ENCODE measurements at places on chromosomes 5 and 9. TPM values are rescaled to one million over a fixed set of nuclear protein-coding genes. Genes with fewer than 3 reads are reported as not detected.

GRCh38 chr5:165576678-165577275 is 2071.4 kb downstream of the MAT2B start:
- H3K27me3 ChIP-seq = no peaks in the 10 kb centered on the region
- no peaks in the 10 kb centered on the region for H3K36me3 ChIP-seq

- no peaks in the 10 kb centered on the region for H3K36me3 ChIP-seq
- no peak overlapping the region for H3K27ac ChIP-seq
- DNase-seq = no peak
- no peaks in the 10 kb centered on the region for H3K27me3 ChIP-seq
- no peak overlapping the region for H3K4me3 ChIP-seq
These were observed 12.7 kb upstream of the SLC36A1 start for GRCh38 chr5:151434570-151435237.

DNA sequence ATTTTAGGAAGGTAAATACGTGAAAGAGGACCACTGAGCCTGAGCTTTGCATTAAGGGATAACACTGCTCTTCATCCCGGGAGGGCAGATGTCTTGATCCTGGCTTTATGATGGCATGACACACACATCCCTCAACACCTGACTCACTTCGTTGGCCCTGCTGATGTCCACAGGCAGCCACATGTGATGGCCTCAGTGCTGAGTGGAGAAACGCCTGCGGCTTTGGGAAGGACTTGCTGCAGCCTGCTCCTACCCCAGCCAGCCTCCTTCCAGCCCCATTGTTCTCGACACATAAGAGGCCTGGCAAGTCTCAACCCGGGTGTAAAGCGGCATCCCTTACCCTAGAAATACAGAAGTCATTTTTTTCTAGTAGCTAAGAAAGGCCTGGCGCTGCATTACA is 169.0 kb downstream of the SYK start:
- no peak overlapping the region for H3K27ac ChIP-seq
- no peaks in the 10 kb centered on the region for H3K36me3 ChIP-seq
- no peak for DNase-seq
- H3K4me1 ChIP-seq = peaks cover 35% of the 10 kb centered on the region

- H3K36me3 ChIP-seq = no peaks in the 10 kb centered on the region
- DNase-seq = no peak
- H3K27ac ChIP-seq = no peak overlapping the region
- H3K27me3 ChIP-seq = no peaks in the 10 kb centered on the region
- H3K4me1 ChIP-seq = no peaks in the 10 kb centered on the region
These were observed 55.2 kb downstream of the FBXL7 start for GRCh38 chr5:15555176-15555575.

- no peak for DNase-seq
- no peak overlapping the region for H3K27ac ChIP-seq
- no peaks in the 10 kb centered on the region for H3K27me3 ChIP-seq
These were observed 66.4 kb downstream of the MACROH2A1 start for GRCh38 chr5:135332519-135333150.

Gene BARHL1
- total RNA-seq = not detected

Gene ZDHHC11
- total RNA-seq = 5.3 TPM

All from thyroid gland (tissue), 4 donors.